ENCODE measurements at places on chromosomes 5 and 9. TPM values are rescaled to one million over a fixed set of nuclear protein-coding genes. Genes with fewer than 3 reads are reported as not detected.

- no peak overlapping the region for H3K27ac ChIP-seq
- H3K27me3 ChIP-seq: no peaks in the 10 kb centered on the region
- no peak overlapping the region for H3K4me3 ChIP-seq
- H3K36me3 ChIP-seq: no peaks in the 10 kb centered on the region
These were observed 290.1 kb upstream of the CDH9 start for GRCh38 chr5:27328480-27328879.

- H3K4me3 ChIP-seq: no peak overlapping the region
- no peaks in the 10 kb centered on the region for H3K27me3 ChIP-seq
- DNase-seq: no peak
- no peak overlapping the region for H3K27ac ChIP-seq
These were observed 11.8 kb downstream of the GLIS3 start for GRCh38 chr9:4287886-4288588.

GRCh38 chr9:77447646-77448045 lies 200.5 kb downstream of the GNA14 start:
- no peaks in the 10 kb centered on the region for H3K36me3 ChIP-seq
- peaks cover 10% of the 10 kb centered on the region for H3K4me1 ChIP-seq
- H3K27ac ChIP-seq: no peak overlapping the region
- H3K4me3 ChIP-seq: no peak overlapping the region
- H3K27me3 ChIP-seq: no peaks in the 10 kb centered on the region
- DNase-seq: no peak

- peak overlapping the region; percentile 67 for H3K27ac ChIP-seq
- no peaks in the 10 kb centered on the region for H3K36me3 ChIP-seq
- no peaks in the 10 kb centered on the region for H3K27me3 ChIP-seq
- peaks cover 22% of the 10 kb centered on the region for H3K4me1 ChIP-seq
- peak; percentile 64 for DNase-seq
These were observed 55.3 kb downstream of the ZNF366 start for GRCh38 chr5:72451741-72452505.

GRCh38 chr9:100492952-100493351 lies 20.0 kb downstream of the TMEFF1 start:
- no peak overlapping the region for H3K4me3 ChIP-seq
- no peaks in the 10 kb centered on the region for H3K36me3 ChIP-seq
- DNase-seq: no peak

DNA sequence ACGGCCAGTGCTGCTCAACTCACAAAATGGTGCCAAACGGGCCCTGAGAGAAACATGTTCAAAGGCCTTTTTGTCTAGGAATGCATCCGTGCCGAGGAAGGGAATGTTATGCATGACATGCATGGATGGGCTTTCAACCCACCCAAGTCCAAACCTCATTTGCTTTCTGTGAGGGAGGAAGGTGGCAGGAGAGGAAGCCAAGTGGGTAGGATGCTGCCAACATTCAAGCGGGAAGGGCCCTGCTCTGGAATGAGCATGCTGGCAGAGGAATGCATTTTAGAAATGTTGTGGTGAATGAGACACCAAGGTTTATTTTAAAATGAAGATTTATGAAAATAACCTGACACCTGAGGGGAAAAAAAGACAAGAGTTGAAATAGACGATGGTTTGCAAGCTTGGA lies 479.1 kb downstream of the CCDC171 start:
- H3K4me1 ChIP-seq: no peaks in the 10 kb centered on the region
- H3K4me3 ChIP-seq: no peak overlapping the region
- H3K27me3 ChIP-seq: no peaks in the 10 kb centered on the region

DNA sequence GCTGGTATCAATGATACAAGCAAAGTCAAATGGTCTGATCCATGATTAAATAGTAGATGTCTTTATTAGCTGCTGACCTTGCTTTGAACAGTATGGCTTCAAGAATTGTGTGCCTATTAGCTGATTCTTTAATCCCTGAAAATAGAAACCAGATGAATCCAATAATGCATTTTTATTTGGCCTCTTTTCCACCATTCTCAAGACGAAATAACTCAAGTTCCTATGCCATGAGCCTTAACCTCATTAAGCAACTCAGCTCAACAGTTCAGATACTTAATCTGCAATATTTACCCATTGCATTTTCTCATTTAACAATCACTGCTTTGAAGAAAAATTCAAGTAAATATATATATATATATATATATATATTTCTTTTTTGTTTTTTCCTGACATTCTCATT lies 588.6 kb upstream of the MEF2C start:
- no peak overlapping the region for H3K4me3 ChIP-seq
- H3K27ac ChIP-seq: no peak overlapping the region
- no peaks in the 10 kb centered on the region for H3K27me3 ChIP-seq
- no peaks in the 10 kb centered on the region for H3K36me3 ChIP-seq
- no peak for DNase-seq

DNA sequence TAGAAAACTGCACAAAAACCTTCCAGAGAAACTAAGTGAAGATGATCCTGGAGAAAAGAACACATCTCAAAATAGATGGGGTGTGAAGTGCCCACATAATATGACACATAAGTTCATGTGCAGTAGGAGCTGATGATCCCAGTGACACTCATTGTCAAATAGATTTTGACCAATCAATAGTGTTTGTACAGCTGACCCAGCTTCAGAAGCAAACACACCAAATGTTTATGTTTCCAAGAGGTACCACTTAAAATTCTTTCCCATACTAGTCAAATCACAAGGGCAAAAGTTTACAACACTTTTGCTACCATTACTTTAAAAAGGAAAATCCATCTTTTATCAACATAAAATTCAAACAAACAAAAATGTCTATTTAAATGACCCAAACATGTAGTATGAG lies 175.0 kb downstream of the MLLT3 start:
- H3K36me3 ChIP-seq: no peaks in the 10 kb centered on the region
- no peaks in the 10 kb centered on the region for H3K4me1 ChIP-seq
- DNase-seq: no peak
- H3K27ac ChIP-seq: no peak overlapping the region
- H3K4me3 ChIP-seq: no peak overlapping the region

DNA sequence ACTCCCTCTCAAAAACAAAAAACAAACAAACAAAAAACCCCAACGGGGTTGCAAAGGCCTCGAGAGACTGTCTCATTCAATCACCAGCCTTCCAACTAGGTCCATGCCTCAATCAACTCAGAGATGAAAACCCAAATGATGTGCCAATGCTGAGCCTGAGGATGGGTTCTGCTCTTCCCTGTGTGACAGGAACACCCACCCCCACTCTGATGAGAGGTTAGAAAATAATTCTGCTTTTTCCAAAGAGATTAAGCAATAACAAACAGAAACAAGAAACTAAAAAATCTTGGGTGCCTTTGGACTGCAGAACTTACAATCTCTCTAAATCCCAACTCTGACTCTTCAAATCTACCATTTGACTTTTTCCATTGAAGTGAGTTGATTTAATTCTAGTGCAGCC lies 25.5 kb upstream of the FBP1 start:
- H3K27ac ChIP-seq: no peak overlapping the region
- peaks cover 16% of the 10 kb centered on the region for H3K4me1 ChIP-seq
- no peaks in the 10 kb centered on the region for H3K27me3 ChIP-seq

DNA sequence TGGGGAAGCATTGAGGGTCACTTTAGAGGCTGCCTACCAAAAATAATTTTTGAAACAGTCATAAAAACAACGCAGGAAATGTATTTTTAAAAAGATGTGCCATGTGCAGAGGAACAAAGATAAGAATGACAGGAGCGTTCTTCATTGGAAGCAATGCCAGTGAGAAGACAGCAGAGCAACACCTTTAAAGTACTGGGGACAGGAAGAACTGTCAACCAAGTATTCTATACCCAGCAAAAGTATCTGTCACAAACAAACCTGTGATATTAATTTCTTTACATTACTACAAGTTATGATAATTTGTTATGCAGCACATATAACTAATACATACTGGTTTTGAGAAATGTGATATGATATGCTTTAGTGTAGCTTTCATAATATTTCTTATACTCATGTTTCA lies 675.6 kb downstream of the IRX1 start:
- DNase-seq: no peak
- no peak overlapping the region for H3K4me3 ChIP-seq
- H3K27ac ChIP-seq: no peak overlapping the region

DNA sequence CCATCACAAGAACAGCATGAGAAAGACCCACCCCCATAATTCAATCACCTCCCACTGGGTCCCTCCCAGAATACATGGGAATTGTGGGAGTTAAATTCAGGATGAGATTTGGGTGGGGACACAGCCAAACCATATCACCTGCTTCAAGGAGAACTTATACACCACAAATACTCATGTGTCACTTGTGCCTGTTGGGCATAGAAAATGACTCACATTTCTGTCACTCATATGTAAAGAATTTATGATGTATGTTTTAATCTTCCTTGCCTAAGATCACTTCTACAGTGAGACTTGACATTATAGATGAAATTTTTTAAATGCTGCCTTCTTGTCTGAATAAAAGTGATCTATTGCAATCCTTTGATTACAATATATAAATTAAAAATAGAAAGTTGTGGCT lies 23.0 kb upstream of the PRDM6 start:
- no peak for DNase-seq
- H3K36me3 ChIP-seq: no peaks in the 10 kb centered on the region

DNA sequence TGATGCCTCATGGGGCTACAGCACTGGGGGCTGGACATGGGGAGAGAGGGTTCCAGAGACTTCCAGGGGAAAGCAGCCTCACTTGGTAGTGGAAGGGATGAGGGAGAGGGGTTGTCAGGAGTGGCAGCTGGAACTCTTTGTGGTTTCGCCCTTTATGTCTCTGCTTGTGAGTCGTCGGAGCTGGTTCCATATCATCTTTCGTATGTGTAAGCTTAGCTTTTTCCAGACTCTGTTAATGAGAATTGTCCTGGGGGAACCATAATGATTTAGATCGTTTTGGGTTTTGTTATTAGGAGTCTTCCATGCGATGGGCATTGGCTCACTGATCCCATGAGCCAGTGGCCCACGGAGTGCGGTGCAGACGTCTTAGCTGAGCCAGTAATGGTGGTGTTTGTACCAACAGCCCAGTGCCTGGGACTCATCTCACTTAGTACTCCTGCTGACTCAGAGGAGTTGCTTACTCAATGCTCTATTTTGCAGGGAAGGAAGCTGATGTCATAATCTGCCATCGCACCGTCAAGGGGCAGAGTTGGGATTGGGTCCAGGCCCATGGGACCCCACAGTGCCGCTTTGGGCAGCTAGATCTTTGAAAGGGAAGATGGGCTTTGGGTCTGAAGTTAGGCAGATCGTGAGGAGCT lies 48.5 kb downstream of the NEK6 start:
- H3K4me1 ChIP-seq: no peaks in the 10 kb centered on the region
- H3K27me3 ChIP-seq: no peaks in the 10 kb centered on the region
- H3K36me3 ChIP-seq: peaks cover 9% of the 10 kb centered on the region
- no peak for DNase-seq
- no peak overlapping the region for H3K4me3 ChIP-seq

GRCh38 chr9:112025850-112026249 lies 129.2 kb downstream of the UGCG start:
- H3K36me3 ChIP-seq: no peaks in the 10 kb centered on the region
- no peak overlapping the region for H3K27ac ChIP-seq
- no peak for DNase-seq
- no peaks in the 10 kb centered on the region for H3K27me3 ChIP-seq
- peaks cover 21% of the 10 kb centered on the region for H3K4me1 ChIP-seq

GRCh38 chr9:136328622-136329041 lies 1.3 kb downstream of the GPSM1 start:
- H3K36me3 ChIP-seq: no peaks in the 10 kb centered on the region
- DNase-seq: no peak
- H3K4me3 ChIP-seq: no peak overlapping the region

DNA sequence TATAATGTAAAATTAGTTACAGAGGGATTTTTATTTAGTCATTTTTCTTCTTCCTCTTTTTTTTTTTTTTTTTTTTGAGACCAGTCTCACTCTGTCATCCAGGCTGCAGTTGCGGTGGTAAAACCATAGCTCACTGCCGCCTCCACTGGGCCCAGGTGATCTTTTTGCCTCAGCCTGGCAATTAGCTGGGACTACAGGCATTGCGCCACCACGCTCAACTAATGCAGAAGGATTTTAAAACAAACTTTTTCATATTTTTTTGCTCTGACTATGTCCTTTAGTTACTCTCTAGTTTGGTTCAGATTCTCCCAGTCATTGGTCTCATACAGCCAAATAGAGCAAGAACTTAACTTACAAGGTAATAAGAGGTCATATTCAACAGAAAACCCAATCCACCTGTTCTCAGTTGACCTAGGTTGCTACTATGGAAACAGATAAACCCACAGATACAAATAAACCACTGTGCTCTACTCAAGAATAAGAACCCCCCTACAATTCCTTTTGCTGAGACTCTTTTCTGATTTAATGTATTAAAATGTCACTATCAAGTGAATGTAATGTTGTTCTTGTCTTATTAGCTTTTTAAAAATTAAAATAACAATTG lies 50.1 kb upstream of the TTC39B start:
- no peak overlapping the region for H3K4me3 ChIP-seq
- no peak overlapping the region for H3K27ac ChIP-seq
- H3K36me3 ChIP-seq: no peaks in the 10 kb centered on the region
- H3K27me3 ChIP-seq: no peaks in the 10 kb centered on the region
- no peak for DNase-seq

- H3K4me3 ChIP-seq: no peak overlapping the region
- no peak for DNase-seq
- H3K27ac ChIP-seq: no peak overlapping the region
- no peaks in the 10 kb centered on the region for H3K36me3 ChIP-seq
- no peaks in the 10 kb centered on the region for H3K27me3 ChIP-seq
These were observed 20.0 kb upstream of the CYFIP2 start for GRCh38 chr5:157245886-157246285.

Gene BTNL3
- 0.26 TPM for total RNA-seq

Gene TSPAN17
- 24.1 TPM for total RNA-seq

Gene FSD1L
- total RNA-seq: 0.66 TPM

Gene TXNDC15
- total RNA-seq: 50.4 TPM
